ENCODE measurements at places on chromosomes 2 and 18.

DNA sequence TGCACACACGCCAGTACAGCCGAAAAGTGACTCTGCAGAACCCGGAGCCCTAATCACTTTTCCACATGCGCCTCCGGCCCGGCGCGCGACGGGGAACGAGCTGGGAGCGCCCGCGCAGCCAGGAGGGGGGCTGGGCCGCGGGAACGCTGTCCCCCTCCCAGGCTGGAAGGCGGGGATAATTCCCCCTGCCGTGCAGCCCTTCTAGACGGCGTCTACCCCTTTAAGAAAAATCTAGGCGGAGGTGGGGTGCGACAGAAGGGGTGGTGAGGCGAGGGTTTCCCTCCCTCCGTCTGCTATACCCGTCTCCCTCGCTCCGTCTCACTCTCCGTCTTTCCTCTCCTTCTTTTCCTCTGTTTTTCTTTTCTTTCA is 2.4 kb downstream of the CYP26B1 start:
- no peak for DNase-seq

- DNase-seq: no peak
Observed at GRCh38 chr2:140589273-140589672, 1541.5 kb downstream of the LRP1B start.

- DNase-seq: no peak
Observed at GRCh38 chr2:55038428-55038827, 11.8 kb downstream of the RTN4 start.

- no peak for DNase-seq
Observed at GRCh38 chr2:53670331-53670730, 97.3 kb upstream of the CHAC2 start.

- no peak for DNase-seq
Observed at GRCh38 chr2:48362515-48362914, 167.4 kb upstream of the STON1 start.

GRCh38 chr2:42659609-42660008 is 91.2 kb downstream of the MTA3 start:
- no peak for DNase-seq

DNA sequence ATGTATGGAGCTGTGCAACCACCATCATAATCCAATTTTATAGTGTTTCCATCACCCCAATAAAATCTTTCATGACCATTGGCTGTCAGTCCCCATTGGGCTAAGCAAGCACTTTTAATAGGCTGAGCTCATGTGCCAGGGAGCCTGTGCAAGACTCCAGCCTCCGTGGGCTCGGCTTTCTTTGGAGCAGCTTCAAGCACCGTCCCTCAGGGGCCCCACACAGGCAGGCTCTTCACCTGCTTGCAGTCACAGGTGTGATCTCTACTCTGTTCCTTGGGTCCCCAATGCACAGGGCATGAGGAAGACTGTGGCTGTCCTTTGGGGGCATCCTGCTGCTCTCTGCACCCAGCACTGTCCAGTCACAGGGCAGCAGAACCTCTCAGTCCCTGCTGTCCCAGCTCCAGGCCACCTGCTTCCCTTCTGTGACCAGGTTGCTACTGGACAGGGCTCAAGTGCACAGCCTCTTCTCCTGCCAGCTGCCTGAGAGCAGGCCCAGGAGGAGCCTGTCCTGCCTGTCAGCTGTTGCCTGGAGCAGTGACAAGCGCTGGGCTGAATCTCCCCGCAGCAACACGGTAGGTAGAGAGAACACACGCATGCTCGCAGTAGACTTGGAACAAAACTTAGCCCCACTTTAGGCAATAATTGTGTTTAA is 40.7 kb upstream of the TMEM131 start:
- no peak for DNase-seq

DNA sequence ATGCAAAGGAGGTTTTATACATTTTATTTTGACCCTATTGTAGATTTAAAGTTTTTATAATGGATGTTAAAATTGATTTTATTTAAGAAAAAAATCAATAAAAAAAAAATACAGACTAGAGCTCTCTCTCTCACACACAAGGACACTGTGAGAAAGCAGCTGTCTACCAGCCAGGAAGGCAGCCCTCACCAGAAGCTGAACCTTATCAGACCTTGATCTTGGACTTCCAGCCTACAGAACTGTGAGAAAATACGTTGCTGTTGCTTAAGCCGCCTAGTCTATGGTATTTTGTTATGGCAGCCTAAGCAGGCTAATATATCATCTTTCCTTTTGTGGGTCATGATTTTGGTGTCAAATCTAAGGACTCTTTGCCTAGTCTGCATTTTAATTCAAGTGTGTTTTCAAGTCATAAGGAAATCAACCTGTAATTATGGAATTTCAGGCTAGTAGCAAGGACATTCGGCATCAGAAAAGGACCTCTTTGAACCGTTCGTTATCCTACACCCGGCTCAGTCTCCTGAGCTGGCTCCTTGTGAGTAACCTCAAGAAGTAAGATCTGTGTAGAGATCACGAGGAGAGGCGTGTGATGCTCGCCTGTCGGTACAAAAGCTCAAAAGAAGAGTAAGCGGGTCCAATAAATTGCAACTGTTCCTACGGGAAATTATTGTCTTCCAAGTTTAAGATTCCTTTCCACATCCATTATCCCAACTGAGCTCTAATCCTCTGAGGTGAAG is 98.2 kb downstream of the PDCL3 start:
- no peak for DNase-seq

DNA sequence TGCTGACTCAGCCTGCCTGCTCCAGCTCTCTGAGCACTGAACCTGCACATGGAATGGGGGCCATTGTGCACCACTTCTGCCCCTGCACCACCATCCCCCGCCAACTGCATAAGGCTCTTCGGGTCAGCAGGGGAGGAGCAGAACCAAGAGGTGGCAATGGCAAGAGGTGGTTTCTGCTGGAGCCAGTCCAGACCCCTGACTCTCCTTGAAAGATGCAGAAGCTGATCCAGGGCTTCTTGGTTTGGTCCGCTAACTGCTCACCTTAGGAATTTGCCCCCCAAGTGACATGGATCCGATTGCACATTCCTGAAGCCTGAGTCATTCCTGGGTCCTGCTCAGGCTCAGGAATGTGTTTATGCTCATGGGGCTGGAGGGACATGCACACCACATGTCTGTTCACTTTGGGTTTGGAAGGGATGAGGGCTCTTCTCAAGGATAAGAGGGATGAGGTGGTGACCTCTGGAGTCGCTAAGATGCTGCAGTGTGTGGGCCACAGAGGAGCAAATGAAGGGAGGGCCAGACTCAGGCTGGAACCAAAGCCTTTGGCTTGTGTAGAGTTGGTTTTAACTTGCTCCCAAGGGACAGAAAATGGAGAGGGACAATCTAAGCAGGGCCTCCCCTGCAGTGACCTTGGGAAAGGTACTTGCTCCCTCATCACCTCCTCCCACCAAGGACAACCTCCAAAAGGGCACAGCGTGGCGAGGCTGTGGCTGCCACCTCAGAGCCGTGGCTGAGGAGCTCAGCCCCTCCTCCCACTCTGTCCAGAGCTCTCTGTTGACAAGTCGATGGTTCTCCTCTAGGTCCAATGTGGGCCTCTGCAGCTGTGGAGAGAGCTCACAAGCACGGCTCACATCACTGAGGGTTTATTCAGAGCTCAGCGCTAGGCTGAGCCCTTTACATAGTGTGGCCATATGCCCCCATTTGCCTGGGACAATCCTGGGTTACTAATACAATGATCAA is 66.2 kb downstream of the HS1BP3 start:
- no peak for DNase-seq

DNA sequence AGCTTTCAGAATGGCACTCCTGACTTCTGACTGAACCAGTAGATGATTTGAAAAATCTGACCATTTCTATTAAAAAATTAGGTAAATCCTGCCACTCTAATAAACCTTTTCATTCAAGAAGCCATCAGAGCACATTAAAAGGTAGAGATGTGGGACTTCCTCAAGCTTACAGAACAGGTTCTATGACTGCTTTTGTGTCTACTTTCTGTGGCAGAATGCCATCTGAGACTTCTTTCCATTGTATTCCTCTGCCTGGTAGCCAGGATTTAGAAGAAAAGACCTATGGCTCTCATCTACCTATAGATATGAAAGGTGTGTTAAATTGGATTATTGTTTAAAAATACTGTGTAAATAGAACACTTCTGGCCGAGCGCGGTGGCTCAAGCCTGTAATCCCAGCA is 99.9 kb upstream of the NABP1 start:
- no peak for DNase-seq

DNA sequence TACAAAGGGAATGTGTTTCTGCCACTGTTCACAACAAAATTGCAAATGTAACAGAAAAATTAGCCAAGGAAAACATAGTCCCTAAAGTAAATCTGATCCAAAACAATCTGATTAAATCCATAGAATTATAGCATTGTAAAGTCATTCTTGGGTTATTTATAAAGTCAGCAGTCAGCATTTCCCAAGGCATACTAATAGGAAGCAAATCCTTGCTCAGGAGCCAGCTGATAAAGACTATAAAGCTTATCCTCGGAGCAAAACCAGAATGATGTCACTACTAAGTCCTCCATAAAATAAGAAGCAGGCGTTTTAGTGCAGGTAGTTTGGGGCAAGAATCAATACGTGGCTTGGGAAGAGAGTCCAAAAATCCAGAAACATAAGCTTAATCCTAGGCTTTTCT is 67.3 kb upstream of the CSRNP3 start:
- no peak for DNase-seq

DNA sequence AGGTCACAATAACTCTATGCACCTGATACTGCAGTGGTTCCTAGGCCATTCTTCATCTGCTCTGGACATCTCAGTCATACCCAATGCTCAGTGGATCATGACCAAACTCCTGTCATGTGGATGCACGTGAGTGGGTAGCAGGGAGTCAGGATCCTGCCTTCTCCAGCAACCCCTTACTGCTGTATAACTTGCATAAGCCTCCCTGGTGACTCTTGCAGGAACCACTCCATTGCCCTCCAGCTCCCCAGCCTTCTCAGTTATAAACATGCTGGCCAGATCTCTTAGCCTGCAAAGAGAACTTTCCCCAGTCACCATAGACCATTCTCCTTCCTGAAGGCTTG is 98.6 kb upstream of the ZNF397 start:
- no peak for DNase-seq

DNA sequence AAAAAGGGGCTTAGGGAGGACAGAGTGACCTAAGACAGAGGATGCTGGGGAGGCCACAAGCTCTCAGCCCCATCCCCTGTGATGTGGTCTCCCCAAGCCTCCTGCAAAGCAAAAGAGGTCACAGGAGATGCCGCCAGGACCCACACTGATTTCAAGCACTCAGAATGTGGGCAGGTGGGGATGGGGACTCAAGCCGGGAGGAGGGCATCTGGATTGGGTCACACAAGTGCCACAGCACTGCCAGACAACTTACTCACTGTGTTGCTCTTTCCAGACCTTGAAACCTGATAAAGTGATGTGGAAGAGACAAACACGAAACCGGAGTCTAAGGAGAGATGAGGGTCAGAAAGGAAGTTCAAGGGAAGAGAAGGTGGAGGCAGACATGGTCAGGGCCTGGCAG is 95.7 kb downstream of the TTC32 start:
- DNase-seq: no peak

- DNase-seq: no peak
Observed at GRCh38 chr2:230525682-230526081, 109.7 kb downstream of the SP100 start.

GRCh38 chr2:223979730-223980396 is 22.6 kb downstream of the MRPL44 start:
- DNase-seq: no peak

DNA sequence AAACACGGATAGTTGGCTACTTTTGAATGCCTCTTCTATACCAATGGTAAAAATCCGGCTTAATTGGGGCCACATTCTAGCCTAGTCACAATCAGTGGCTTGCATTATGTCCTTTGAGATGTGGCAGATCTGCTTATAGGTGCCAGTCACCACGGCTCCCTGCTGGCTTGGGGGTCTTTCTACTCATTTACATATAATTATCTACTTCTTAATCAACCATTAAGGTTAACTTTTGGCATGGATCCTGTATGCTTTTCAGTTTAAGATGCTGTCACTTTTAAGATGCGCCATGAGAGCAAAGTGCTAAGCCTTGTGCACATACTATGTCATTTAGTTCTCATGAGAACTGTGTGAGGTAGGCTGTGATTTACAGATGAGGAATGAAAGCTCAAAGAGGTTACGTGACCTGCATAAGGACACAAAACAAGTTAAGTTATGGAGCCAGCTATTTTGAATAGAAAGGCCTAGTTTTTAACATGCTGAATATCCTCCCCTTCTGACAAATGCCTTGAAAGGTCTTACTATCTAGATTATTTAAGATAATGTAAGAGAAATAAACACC is 4.1 kb downstream of the NEDD4L start:
- DNase-seq: no peak

DNA sequence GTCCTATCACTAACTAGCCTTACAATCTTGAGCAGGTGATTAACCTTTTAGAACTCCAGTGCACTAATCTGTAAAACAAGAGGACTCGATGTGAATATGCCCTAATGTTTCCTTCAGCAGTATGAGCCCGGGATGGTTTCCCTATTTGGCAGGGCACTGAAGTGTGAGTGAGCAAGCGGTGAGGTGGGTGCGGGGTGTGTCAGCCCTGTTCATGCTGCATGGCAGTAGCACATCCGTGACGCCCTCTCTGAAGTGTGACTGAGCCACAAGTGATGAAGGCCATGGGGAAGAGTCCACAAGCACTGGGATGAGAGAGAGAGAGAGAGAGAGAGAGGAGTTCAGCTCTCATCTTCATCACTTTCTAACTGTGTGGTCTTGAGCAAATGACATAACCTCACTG is 168.7 kb downstream of the SETBP1 start:
- no peak for DNase-seq

All from activated CD8-positive, alpha-beta memory T cell treated with anti-CD3 and anti-CD28 coated beads for 1 hour (primary cell).